ENCODE measurements at places on chromosomes 5 and 9.

GRCh38 chr5:4306057-4306456 is 710.4 kb downstream of the IRX1 start:
- no peak for DNase-seq

DNA sequence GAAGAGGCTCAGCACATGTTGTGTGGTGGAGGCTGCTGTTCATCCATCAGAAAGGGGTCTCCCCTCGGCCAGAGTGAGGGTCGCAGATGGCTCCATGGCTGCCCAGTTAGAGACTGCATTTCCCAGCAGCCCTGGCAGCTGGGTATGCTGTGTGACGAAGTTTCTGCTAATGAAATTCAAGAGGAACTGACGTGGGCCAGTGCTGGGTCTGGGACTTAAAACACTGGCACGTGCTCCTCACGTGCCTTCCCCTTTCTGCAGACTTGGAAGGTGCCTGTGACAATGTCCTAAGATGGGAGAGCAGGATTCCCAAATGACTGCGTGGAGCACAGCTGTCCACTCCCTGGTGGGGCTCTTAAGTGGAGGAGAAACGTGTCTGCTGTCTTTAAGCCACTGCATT is 114.5 kb upstream of the RAPGEF1 start:
- no peak for DNase-seq

- DNase-seq: no peak
Observed at GRCh38 chr5:128144491-128144890, 60.9 kb downstream of the SLC12A2 start.

- DNase-seq: no peak
Observed at GRCh38 chr5:95244479-95244878, 40.4 kb downstream of the MCTP1 start.

DNA sequence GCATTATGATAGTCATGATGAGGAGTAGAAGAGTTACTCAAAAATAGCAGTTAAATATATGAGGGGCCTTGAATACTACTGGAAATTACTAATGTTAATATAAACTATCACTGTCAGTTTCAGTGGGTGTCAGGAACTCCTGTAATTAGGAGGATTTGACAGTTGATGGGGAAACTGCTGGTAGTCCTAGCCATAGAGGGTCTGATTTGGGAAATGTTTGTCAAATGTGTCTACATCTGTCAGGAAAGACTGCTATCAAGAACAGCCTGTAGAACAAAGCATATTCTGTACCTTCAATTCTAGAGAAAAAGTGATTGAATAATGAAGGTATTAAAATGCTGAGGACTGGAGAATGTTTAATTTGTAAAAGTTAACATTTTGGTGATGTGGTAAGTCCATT is 567.9 kb downstream of the CDH9 start:
- no peak for DNase-seq

GRCh38 chr9:136089697-136090045 is 5.4 kb downstream of the NACC2 start:
- DNase-seq: no peak

Data from activated naive CD8-positive, alpha-beta T cell treated with anti-CD3 and anti-CD28 coated beads, Interleukin-2, amount 10 ng/mL, durations not matched to agents 7 days and 5 days (primary cell).